ENCODE measurements at places on chromosomes 1 and 21.

- DNase-seq: no peak
These were observed 941 bp upstream of the IFI16 start for GRCh38 chr1:159008744-159009188.

DNA sequence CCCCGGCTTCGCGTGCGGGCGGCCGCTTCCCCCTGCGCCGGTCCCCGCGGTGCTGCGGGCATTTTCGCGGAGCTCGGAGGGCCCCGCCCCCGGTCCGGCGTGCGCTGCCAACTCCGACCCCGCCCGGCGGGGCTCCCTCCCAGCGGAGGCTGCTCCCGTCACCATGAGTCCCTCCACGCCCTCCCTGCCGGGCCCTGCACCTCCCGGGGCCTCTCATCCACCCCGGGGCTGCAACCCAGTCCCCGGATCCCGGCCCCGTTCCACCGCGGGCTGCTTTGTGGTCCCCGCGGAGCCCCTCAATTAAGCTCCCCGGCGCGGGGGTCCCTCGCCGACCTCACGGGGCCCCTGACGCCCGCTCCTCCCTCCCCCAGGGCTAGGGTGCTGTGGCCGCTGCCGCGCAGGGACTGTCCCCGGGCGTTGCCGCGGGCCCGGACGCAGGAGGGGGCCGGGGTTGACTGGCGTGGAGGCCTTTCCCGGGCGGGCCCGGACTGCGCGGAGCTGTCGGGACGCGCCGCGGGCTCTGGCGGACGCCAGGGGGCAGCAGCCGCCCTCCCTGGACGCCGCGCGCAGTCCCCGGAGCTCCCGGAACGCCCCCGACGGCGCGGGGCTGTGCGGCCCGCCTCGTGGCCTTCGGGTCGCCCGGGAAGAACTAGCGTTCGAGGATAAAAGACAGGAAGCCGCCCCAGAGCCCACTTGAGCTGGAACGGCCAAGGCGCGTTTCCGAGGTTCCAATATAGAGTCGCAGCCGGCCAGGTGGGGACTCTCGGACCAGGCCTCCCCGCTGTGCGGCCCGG lies 159.2 kb downstream of the RUNX1 start:
- DNase-seq: no peak

DNA sequence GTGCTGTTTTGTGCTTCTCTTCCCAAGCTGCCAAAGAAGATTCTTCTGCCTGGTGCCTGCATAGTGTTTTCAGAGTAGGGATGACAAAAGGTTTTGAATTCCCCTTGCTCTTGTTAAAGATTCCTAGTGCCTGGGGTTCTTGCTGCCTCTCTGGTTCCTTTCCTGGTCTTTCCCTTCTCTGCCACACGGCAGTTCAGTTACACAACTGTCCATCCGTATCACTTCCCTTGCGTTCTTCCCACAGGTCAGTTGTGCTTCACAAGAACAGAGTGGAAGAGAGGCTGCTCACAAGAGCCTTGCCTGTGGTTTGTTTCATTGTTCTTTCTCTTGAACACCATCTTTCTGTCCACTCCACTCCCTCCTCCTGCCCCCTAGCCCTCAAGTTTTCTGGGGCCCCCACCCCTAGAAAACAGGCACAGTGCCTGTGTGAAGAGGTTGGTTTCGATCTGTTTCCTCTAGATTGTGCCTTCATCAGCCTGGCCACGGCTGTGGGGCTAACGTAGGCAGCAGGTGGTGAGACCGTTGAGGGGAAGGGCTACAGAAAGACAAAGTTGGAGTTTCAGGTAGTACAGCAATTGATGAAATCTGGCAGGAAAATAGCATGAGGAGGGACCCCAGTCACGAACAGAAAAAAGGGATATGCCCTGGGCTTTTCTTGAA lies 5.8 kb downstream of the VASH2 start:
- DNase-seq: no peak

- no peak for DNase-seq
These were observed 263.5 kb downstream of the LMO4 start for GRCh38 chr1:87592156-87592555.

- DNase-seq: no peak
These were observed 131.2 kb downstream of the CDC7 start for GRCh38 chr1:91631718-91632330.

DNA sequence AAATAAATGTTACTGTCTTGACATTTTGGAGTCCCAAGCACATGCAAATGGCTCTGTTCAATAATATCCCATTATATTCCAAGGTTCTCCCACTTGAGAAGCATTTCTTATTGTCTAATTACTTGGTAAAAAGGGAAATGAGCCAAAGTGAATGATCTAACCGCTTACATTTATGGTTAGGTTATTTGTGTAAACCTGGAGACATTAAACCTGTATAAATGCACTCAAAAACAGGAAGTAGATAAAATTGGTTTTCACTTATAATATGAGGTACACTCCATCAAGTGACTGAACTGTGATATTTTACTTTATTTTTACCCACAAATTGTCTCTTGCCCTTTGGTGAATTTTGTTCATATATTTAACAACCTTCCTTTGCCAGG lies 26.8 kb downstream of the KIF1B start:
- DNase-seq: no peak

DNA sequence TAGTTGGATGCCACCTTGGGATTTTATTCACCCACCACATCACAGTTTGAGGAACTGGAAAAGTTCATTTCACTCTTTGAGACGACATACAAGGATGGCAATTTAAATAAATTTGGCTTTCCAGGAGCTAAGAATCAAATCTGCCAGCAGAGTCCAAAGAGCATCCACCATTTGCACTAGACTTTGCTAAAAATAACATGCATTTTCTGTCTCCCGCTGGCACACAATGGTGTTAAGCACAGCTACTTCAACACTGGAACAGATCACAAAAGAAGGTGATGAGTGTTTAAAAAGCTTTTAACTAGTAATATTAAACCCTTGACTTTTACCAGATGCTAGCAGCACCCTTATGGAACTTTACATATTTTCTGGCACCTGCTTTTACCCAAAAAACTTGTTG lies 44.6 kb downstream of the MAEL start:
- DNase-seq: no peak

GRCh38 chr1:92317836-92318493 lies 19.1 kb downstream of the RPAP2 start:
- DNase-seq: no peak

DNA sequence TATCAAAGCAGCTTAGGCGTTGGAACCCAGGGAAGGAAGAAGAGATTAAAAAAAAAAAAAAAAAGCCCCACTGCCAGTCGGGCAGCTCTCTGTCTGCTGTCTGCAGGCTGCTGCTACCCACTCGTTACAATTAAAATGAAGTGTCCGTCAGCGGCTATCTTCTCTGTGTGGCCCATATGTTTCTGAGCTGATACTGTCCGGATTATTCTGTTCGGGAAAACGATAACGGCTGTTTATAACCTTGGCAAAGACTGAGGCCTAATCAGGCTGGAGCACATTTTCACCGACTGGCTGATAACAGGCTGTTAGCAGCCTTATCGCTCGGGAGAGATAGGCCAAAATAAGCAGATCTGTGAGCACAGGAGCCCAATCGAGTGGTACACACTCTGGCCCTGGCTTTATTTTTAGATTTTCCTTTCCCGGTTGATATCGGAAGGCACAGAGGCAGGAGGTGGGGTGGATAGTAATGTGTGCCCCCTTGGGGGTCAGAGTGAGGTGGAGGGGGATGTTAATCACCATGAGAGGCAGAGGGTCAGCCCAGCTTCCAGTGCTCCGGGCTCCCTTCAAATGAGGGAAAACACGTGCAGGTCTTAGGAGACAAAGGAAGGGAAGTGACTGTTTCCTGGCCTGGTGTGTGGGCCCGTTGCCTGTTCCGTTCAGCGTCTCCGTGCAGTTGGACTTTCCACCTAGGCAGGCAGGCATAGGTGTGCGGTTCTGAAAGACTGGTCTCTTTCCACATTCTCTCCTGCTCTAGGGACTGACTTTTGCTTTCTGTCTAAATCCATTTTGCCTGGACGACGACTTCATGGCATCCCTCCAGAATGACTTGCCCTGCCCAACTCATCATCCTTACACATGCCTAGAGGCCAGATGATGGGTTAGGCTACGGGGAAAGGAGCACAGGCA lies 153.4 kb downstream of the PBX1 start:
- no peak for DNase-seq

GRCh38 chr1:17819129-17819802 lies 64.1 kb downstream of the ACTL8 start:
- no peak for DNase-seq

- DNase-seq: no peak
These were observed 12.1 kb upstream of the CNTN2 start for GRCh38 chr1:205030896-205031295.

GRCh38 chr1:70415882-70416281 lies 4.8 kb downstream of the CTH start:
- no peak for DNase-seq
